Smooth muscle cell of the pulmonary artery (primary cell): ENCODE measurements at places on chromosomes 12 and 14. TPM values are rescaled to one million over a fixed set of nuclear protein-coding genes. Genes with fewer than 3 reads are reported as not detected.

Gene IGF1
- total RNA-seq = 0.39 TPM in 1 of 2 replicates, not detected in the other

Gene GALC
- total RNA-seq = 32.8 and 34.1 TPM in 2 replicates

Gene TDG
- 20.0 and 20.9 TPM in 2 replicates for total RNA-seq

Gene SLC38A6
- total RNA-seq = 38.7 and 41.7 TPM in 2 replicates

Gene P2RX7
- 0.46 and 1.3 TPM in 2 replicates for total RNA-seq

Gene FGD4
- 12.3 and 28.5 TPM in 2 replicates for total RNA-seq

Gene CYP27B1
- 0.20 and 0.79 TPM in 2 replicates for total RNA-seq

Gene ACRBP
- total RNA-seq = 0.13 and 0.26 TPM in 2 replicates

Gene MGP
- total RNA-seq = 81.2 and 251 TPM in 2 replicates

Gene SLC10A1
- total RNA-seq = not detected in 2 replicates

Gene HSPB8
- 29.7 and 33.8 TPM in 2 replicates for total RNA-seq

Gene HECTD1
- 254 and 289 TPM in 2 replicates for total RNA-seq

Gene HOXC5
- 0.33 and 0.39 TPM in 2 replicates for total RNA-seq

Gene VRTN
- not detected in 2 replicates for total RNA-seq

Gene OR4E2
- total RNA-seq = not detected in 2 replicates

Gene KRT8
- total RNA-seq = 9.3 and 32.5 TPM in 2 replicates

Gene DLK1
- not detected in 2 replicates for total RNA-seq

Gene NR1H4
- 0.23 TPM in 1 of 2 replicates, not detected in the other for total RNA-seq

Gene SRRM4
- not detected in 2 replicates for total RNA-seq

Gene KRT79
- total RNA-seq = not detected in 2 replicates

Gene IGFBP6
- 417 and 460 TPM in 2 replicates for total RNA-seq

Gene STK38L
- 38.0 and 48.4 TPM in 2 replicates for total RNA-seq

Gene CLEC4C
- not detected in 2 replicates for total RNA-seq

Gene TMEM63C
- total RNA-seq = under 0.01 and 0.17 TPM in 2 replicates

Gene FOXM1
- 3.5 and 4.5 TPM in 2 replicates for total RNA-seq

Gene CLEC4D
- total RNA-seq = not detected in 2 replicates

Gene CFAP251
- total RNA-seq = 6.7 and 7.9 TPM in 2 replicates

Gene RPL36AL
- 195 and 247 TPM in 2 replicates for total RNA-seq

Gene BEGAIN
- total RNA-seq = 0.26 and 0.78 TPM in 2 replicates

Gene C12orf56
- total RNA-seq = 0.20 and 0.40 TPM in 2 replicates

Gene KRT6B
- 0.20 and 0.33 TPM in 2 replicates for total RNA-seq

Gene ANO6
- total RNA-seq = 92.4 and 93.6 TPM in 2 replicates

Gene CBLN3
- 3.5 and 4.2 TPM in 2 replicates for total RNA-seq

Gene C1R
- 340 and 347 TPM in 2 replicates for total RNA-seq

Gene SRGAP1
- 17.6 and 18.4 TPM in 2 replicates for total RNA-seq

Gene BCL2L14
- total RNA-seq = not detected in 2 replicates

Gene CORO1C
- 269 and 290 TPM in 2 replicates for total RNA-seq

Gene ATP23
- 2.8 and 9.8 TPM in 2 replicates for total RNA-seq

Gene AICDA
- total RNA-seq = not detected in 2 replicates

Gene SPX
- total RNA-seq = 1.2 and 2.0 TPM in 2 replicates

Gene ERP27
- not detected in 2 replicates for total RNA-seq

Gene ARHGAP9
- total RNA-seq = 0.07 and 0.33 TPM in 2 replicates

Gene SLC25A21
- 0.26 and 0.39 TPM in 2 replicates for total RNA-seq

Gene RPGRIP1
- total RNA-seq = not detected in 2 replicates

Gene CAPRIN2
- 27.0 and 48.3 TPM in 2 replicates for total RNA-seq

Gene KRT72
- total RNA-seq = not detected in 2 replicates

Gene MGAT4C
- total RNA-seq = 0.07 and 0.13 TPM in 2 replicates

Gene SLC7A8
- total RNA-seq = 8.0 and 8.6 TPM in 2 replicates

Gene ZNF268
- 30.5 and 32.6 TPM in 2 replicates for total RNA-seq

Gene PFKM
- total RNA-seq = 85.8 and 115 TPM in 2 replicates
